ENCODE measurements at places on chromosomes 11 and 22. TPM values are rescaled to one million over a fixed set of nuclear protein-coding genes. Genes with fewer than 3 reads are reported as not detected.
A peak's percentile ranks its signal among the peaks of the same experiment; 100 is the strongest.

Gene OR4D5
- not detected for polyA plus RNA-seq

GRCh38 chr11:2928605-2929530 lies at the start of gene PHLDA2:
PHLDA2 (minus strand) TSS chr11:2929420; CDS start chr11:2929364, 56 bp downstream.
- H3K27me3 ChIP-seq = peaks cover 3% of the 10 kb centered on the region
- no peak for DNase-seq
- peak within 1 kb of the TSS; percentile 62 for H3K4me3 ChIP-seq
- peaks cover 21% of the 10 kb centered on the region for H3K4me1 ChIP-seq
- H3K36me3 ChIP-seq = no peaks in the 10 kb centered on the region

GRCh38 chr22:40237241-40237640 lies 59.5 kb downstream of the TNRC6B start:
- no peaks in the 10 kb centered on the region for H3K27me3 ChIP-seq
- H3K36me3 ChIP-seq = no peaks in the 10 kb centered on the region
- peak overlapping the region; percentile 42 for H3K27ac ChIP-seq
- H3K4me1 ChIP-seq = peaks cover 31% of the 10 kb centered on the region

GRCh38 chr22:36455571-36456463 lies 25.6 kb downstream of the TXN2 start:
- no peak for DNase-seq
- H3K36me3 ChIP-seq = no peaks in the 10 kb centered on the region
- H3K4me3 ChIP-seq = peak overlapping the region; percentile 83
- H3K27me3 ChIP-seq = no peaks in the 10 kb centered on the region
- H3K27ac ChIP-seq = peak overlapping the region; percentile 73

DNA sequence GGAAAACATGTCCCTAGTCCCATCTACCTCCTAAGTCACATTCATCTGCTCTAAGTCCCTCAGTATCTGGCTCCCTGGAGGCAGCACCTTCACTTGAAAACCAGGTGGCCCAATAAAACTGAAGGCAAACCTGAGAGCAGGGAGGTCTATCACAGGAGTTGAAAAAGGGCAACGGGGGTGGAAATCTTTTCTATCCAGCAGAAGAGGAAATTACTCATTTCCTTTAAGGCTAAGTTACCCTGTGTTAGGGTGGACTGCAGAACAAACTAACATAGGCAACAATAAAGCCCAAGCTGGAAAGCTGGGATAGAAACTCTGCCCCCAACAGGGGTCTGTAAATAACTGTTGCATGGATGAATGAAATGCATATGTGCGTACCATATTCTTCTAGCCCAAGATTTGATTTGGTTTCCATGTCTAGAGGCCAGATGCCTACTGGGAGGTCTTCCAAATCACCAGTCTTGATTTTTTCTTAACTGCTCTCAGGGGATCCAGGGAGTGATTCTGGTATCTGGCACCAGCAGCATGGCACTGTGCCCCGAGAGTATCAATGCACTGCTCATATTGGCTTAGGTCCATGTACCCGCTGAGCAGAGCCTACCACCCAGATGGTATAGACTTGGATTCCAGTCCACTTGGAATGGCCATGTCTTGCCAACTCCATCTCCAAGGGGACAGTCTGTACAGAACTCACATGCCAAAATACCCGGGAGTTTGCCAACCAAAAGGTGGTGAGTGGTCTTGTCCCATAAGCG lies 350.0 kb upstream of the NCAM1 start:
- H3K4me1 ChIP-seq = peaks cover 12% of the 10 kb centered on the region
- H3K36me3 ChIP-seq = no peaks in the 10 kb centered on the region
- no peak for DNase-seq
- no peaks in the 10 kb centered on the region for H3K27me3 ChIP-seq
- no peak overlapping the region for H3K4me3 ChIP-seq
- H3K27ac ChIP-seq = no peak overlapping the region

All from GM12878 (cell line).